ENCODE measurements at places on chromosomes 2 and 18. TPM values are rescaled to one million over a fixed set of nuclear protein-coding genes. Genes with fewer than 3 reads are reported as not detected.

GRCh38 chr2:131418625-131419024 is 54.7 kb upstream of the RAB6D start:
- H3K27me3 ChIP-seq = peaks cover 17% of the 10 kb centered on the region
- H3K4me3 ChIP-seq = no peak overlapping the region
- no peaks in the 10 kb centered on the region for H3K4me1 ChIP-seq
- no peak overlapping the region for H3K27ac ChIP-seq
- no peaks in the 10 kb centered on the region for H3K36me3 ChIP-seq

DNA sequence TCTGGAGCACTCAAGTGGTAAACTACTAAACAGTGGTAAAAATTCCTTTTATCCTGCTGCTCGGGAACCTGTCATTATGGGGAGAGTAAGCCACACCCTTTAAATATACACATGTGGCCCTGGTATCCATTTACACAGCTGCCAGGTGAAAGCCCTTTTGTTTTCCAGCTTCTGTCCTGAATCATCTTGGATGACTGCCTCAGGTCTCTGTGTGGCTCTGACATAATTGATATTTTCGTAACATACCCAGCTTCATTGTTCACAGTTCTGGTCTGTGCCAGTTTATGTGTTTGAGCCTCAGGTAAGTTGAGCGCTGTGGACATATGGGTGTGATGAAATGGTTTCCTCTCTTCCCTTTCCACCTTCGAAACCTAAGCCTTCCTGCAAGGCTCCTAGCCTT is 15.7 kb upstream of the TTC39C start:
- no peak for DNase-seq
- H3K4me1 ChIP-seq = peaks cover 7% of the 10 kb centered on the region
- H3K27me3 ChIP-seq = no peaks in the 10 kb centered on the region
- H3K36me3 ChIP-seq = no peaks in the 10 kb centered on the region
- H3K4me3 ChIP-seq = no peak overlapping the region

CFLAR gene
- total RNA-seq = 345 TPM

- H3K27ac ChIP-seq = no peak overlapping the region
- H3K27me3 ChIP-seq = no peaks in the 10 kb centered on the region
- H3K36me3 ChIP-seq = no peaks in the 10 kb centered on the region
- H3K4me1 ChIP-seq = no peaks in the 10 kb centered on the region
Measured at GRCh38 chr2:18690342-18690741, 101.0 kb upstream of the NT5C1B start.

REG3G gene
- not detected for total RNA-seq

PDE1A gene
- total RNA-seq = 5.2 TPM
